ENCODE measurements at places on chromosomes 4 and X.
A peak's percentile ranks its signal among the peaks of the same experiment; 100 is the strongest.

DNA sequence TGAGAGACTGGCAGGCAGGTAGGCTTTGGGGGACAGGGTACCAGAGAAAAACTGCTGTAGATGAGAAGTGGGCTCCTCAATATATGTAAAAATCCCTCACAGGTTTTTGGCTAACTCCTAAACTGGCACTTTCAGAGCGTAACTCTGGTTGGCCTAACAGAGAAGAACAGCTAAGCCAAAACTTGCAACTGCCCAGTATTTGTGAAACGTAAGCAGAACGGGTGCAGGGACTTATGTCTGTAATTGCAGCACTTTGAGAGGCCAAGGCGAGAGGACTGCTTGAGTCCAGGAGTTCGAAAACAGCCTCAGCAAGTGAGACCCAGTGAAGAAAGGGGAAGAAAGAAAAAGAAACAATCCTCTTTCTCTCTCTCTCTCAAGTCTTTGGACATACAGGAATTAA is 25.0 kb downstream of the EIF4E start:
- DNase-seq = no peak

DNA sequence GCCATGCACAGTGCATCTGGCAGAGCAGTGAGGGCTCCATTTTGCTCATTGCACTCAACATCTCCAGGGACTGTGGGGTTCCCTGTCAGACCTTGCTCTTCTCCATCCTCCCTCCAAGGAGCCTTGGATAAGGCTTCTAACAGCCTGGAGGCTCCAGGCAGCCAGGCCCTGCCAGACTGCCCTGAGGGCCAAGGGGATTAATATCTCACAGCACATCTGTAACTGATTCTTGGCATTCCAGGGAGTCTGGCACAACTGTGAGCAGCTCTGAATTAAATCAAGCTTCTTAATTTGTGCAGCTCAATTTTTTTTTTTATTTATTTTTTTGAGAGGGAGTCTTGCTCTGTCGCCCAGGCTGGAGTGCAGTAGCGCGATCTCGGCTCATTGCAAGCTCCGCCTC is 224.5 kb upstream of the PGRMC2 start:
- DNase-seq = no peak

GRCh38 chr4:149555146-149555545 is 260.5 kb downstream of the IQCM start:
- peak; percentile 21 for DNase-seq

DNA sequence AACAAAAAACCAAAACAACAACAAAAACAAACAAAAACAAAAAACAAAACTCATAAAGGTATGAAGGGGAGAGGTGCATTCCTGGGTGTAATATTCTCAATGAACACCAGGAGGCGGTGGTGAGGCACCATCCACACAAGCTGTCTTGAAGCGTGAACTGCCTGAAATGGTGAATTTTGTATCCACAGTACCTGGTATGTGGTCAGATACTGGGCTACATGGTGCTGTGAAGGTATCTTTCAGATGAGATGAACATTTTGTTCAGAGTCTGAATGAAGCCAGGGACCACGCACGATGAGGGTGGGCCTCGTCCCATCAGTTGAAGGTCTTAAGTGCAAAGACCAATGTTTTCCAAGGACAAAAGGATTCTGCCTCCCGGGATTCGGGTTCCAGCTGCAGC is 58.5 kb downstream of the ASMT start:
- DNase-seq = no peak

- peak; percentile 25 for DNase-seq
Measured at GRCh38 chr4:189202869-189203271, 737.8 kb upstream of the FRG1 start.

DNA sequence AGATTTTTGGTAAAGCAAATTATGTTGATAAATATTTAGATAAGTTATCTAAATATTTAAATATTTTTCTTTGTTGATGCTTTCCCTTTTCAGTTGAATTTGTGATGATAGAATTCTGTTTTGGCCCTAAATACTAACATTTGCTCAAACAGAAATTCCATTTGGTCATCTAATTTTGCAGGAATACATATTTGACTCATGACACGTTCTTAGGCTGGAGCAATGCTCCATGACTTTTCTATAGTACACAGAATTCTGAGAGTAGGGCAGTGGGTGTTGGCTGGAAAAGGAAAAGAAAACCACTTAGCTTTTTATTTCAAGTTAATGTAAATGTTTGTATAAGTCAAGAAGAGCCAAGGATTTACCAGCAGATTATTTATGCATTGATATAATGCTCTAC is 58.6 kb upstream of the GK2 start:
- no peak for DNase-seq

- no peak for DNase-seq
Measured at GRCh38 chr4:81620442-81620841, 148.7 kb upstream of the RASGEF1B start.

GRCh38 chrX:24241822-24242648 is 71.8 kb downstream of the SUPT20HL2 start:
- DNase-seq = peak; percentile 6

DNA sequence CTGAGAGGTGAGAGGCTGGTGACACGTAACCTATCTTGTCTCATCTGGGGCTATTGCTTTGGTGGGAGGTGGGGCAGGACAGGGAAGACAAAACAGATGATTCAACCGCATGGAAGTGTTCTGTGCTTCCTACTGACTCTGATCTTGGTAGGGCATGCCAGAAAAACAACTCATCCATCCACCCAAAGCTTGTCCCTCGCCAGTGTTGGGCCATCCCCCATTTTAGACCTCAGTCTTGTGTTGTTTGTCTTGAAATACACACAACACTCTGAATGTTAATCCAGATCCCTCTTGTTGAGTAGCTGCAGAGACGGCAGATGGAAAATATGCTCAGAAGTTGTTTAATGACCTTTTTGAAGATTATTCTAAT is 377 bp downstream of the CHRNA9 start:
- DNase-seq = peak; percentile 30

DNA sequence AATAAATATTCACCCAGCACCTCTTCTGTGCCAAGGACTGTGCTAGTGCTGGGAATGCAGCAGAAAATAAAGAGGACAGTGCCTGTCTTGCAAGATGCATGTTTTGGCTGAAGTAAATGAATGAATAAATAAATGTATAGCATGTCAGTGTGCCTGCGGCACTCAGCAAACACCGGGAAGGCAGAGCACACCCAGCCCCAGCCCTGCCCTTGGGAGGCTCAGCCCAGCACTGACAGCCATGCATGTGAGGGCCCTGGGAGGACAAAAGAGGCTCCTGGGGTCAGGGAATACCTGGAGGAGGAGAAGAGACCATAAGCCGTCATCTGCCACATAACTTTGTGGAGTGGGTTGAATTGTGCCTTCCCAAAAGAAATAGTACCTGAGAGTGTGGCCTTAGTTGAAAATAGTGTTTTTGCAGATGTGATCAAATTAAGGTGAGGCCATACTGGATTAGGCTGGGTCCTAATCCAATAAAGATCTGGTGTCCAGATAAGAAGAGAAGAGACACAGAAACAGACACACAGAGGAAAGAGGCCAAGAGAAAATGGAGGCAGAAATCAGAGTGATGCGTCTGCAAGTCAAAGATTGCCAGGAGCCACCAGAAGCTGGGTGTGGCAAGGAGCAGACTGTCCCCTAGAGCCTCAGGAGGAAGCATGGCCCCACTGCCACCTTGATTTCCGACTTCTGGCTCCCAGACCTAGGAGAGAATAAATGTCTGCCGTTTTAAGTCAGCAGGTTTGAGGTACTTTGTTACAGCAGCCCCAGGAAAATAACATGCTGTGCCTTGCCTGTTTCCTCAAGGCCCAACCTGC is 16.3 kb downstream of the C4orf50 start:
- no peak for DNase-seq

GRCh38 chr4:121376556-121376955 is 4.3 kb downstream of the QRFPR start:
- no peak for DNase-seq

DNA sequence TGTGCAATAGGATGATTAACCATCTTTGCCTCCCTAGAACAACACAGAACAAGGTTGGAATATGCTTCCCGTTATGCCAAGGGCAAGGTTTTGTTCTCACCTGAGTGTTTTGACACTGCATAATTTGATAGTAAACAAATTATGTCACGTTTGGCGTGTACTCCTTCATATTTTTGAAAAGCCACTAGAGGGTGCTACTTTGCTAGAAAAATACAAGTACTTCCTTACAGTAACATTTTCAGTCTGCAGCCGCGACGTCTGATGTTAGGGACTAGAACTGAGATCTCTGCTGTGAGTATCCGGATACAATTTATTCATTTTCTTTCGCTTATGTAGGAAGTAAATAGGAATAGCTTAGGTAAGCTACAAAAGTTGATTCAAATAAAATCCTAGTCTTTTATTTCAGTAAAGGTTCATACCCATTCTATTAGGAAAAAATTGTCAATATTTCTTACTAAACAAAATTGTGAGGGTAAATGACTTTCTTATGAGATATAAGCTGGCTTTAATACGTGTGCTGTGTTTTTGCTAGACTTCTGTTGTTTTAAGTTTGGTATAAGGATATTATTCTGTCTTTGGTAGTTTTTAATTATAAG is 181.1 kb upstream of the WDFY3 start:
- peak; percentile 42 for DNase-seq

GRCh38 chr4:141275834-141276233 is 55.1 kb downstream of the ZNF330 start:
- peak; percentile 56 for DNase-seq

DNA sequence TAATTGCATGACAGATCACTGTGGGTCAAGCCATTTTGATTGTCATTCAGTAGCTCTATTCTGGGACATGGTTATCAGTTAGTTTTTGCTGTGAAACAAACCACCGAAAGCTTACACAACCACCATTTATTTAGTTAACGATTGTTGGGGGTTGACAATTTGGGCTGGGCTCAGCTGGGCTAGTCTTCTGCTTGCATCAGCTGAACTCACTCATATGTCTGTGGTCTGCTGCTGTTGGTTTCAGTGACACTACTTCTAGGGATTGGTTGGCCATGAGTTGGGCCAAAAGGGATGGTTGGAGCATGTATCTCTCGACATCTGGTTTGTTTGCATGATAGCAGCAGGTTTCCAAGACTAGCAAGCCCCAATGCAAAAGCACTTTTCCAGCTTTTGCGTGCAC is 5.3 kb upstream of the SMIM10 start:
- DNase-seq = no peak

DNA sequence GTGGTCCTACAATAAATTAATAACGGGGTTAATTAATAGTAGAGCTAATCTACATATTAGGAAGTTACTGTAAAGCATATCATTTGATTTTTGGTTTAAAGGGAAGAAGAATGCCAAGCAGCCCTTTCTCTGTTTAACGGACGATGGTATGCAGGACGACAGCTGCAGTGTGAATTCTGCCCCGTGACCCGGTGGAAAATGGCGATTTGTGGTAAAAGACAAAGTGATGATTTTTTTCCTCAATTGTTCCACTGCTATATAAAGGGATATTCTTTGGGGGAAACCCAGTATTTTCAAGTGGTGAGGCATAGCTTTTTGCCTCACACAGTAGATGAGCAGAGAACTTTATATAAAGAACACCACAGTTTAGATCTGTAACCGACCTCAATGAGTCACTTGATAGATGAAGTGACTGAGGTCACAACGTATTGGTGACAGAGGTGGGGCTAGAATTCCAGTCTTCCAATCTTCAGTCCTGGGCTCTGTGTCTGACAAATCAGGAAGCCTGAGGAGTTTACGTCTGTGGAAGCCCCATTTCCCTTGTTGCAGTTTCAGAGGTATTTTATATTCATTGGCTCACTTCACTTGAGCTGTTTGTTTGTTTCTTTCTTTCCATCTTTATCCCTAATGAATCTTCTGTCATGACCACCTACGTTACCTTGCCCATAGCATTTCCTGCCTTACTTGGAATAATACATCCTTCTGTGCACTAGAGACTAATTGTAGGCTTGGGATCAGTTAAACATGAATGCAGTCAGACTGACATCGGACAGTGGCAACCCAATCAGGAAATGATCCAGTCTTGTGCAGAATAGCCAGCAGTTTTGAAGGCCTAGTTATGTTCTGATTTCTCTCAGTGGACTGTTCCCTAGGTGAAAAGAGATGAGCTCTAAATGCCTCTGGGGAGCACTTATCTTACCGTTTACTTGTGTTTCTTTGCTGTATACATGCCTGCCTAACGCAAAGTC is 30.1 kb downstream of the ZRSR2 start:
- DNase-seq = no peak

DNA sequence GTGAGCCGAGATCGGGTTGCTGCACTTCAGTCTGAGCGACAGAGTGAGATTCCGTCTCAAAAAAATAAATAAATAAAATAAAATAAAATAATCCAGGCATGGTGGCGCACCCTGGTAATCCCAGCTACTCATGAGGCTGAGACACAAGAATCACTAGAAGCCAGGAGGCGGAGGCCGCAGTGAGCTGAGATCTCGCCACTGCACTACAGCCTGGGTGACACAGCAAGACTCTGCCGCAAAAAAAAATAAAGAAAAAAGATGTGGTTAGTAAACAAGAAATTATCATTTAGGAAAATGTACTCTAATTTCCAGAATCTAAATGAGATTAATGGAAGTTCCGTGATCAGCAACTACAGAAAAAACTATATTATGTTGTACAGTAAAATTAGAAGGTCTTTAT is 14.5 kb upstream of the LRBA start:
- no peak for DNase-seq

GRCh38 chr4:168662297-168662984 is 165.6 kb downstream of the PALLD start:
- no peak for DNase-seq

GRCh38 chrX:153398275-153398960 is 2.7 kb downstream of the PNMA6E start:
- DNase-seq = no peak

DNA sequence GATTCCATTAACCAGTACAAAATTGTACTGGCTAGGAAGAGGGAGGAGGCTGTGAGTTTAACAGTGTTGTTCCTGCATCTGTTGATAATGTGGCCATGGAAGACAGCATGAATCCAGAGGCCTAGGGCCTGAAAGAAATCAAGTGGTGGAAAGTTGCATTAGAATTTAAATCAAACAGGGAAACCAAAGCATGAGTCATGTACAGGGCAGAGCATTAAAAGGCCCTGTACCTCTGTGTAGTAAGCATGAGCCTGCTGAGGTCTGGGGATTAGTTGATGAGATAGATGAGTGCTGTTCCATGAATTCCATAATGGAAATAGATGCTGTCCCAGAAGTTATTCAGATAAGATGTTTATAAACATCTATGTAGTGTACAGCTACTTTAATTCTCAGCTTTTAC is 58.3 kb downstream of the MID1IP1 start:
- DNase-seq = no peak

DNA sequence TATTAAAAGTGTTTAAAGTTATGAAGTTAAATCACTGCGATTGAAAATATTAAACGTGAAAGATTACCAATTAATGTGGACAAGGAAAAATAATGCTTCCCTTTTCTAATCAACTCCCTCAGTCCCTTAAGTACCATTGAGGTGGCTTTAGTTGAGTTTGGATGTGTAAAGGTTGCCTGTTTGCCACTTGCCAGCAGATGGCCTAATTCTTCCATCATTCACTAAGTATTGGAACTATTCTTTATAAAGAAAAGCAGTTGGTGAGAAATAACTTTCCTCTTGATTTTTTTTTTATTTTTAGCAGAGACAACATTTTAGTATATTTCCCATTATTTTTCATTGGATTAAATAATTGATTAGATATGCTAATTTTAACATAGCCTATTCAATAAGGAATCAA is 295.9 kb upstream of the TACR3 start:
- peak; percentile 9 for DNase-seq

- DNase-seq = no peak
Measured at GRCh38 chrX:151397741-151398070, 700 bp downstream of the VMA21 start.

- DNase-seq = no peak
Measured at GRCh38 chr4:36758312-36759178, 477.1 kb downstream of the DTHD1 start.
